Endodermal cell (in vitro differentiated cells): ENCODE measurements at places on chromosomes 4 and X. TPM values are rescaled to one million over a fixed set of nuclear protein-coding genes. Genes with fewer than 3 reads are reported as not detected.
A peak's percentile ranks its signal among the peaks of the same experiment; 100 is the strongest.

The USP51 gene
- 13.3 and 15.6 TPM in 2 replicates for total RNA-seq

The SH3TC1 gene
- total RNA-seq, result 1.8 to 4.4 TPM (median 1.9 TPM) in 3 replicates

DNA sequence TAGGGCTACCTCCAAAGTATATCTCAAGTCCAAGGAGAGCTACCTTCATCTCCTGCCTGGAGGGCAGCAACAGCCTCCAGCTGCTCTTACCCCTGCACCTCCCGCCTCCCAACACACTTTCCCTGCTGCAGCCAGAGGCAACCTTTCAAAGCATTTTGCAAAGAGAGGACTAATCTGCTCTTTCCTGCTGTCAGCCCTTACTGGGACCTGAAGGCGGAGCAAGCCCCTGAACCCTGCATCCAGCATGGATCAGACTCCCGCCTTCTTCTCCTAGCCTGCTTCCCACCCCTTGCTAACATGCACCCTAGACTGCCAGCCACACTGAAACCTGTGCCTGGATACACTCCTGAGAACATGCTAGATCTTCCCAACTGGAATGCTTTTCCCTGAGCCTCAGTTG is 37.7 kb upstream of the VMA21 start:
- DNase-seq, result peak; percentile 71

The VSIG1 gene
- total RNA-seq, result 0.35 to 1.1 TPM (median 0.38 TPM) in 3 replicates

- DNase-seq, result no peak
Measured at GRCh38 chr4:119031218-119031617, 104.4 kb upstream of the MYOZ2 start.

The DDX53 gene
- total RNA-seq, result not detected in 3 replicates

DNA sequence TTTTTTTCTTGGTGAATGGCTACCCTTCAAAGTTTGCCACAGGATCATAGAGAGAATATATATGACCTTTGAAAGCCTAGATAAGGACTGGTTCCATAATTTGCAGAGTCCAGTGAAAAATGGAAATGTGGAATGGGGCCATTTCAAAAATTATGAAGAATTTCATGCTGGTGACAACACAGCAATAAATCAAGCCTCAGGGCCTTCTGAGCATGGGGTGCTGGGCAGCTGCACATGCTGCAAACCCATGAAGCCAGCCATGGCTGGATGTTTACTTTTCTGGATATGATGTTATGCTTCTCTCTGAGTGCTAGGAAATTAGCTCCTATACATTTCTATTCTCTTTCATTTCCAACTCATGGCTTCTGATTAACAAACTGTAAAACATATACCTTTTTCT is 16.0 kb upstream of the PLA2G12A start:
- no peak for DNase-seq
